ENCODE measurements at places on chromosomes 2 and 18. TPM values are rescaled to one million over a fixed set of nuclear protein-coding genes. Genes with fewer than 3 reads are reported as not detected.

GRCh38 chr2:226552571-226553285 lies 246.9 kb downstream of the IRS1 start:
- DNase-seq, result no peak

DNA sequence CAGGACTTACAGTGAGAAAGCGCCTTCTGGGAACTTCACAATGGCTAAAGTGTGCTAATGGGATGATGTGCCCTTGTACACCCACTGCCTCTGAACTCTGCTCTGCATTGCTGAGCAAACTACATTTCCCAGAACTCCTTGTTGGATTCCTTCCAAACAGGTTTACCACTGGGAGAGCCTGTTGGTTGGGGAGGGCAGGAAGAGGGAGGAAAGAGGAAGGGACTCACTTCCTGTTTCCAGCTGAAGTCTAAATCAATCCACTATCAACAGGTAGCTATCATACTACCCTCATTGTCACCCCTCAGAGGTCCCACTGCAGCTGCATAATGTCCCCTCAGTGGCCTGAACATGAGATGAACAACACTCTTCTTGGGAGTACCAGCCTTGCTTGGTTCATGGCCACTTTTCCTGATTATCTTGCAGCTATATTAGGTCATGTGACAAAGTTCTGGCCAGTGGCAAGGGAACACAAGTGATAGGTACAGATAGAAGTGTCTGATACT lies 109.7 kb downstream of the MSH2 start:
- DNase-seq, result no peak

- DNase-seq, result no peak
These were observed 547.2 kb downstream of the ZNF804A start for GRCh38 chr2:185145316-185146121.

CD8B2 gene
- polyA plus RNA-seq, result 0.29 TPM

CRYGC gene
- not detected for polyA plus RNA-seq
